Small intestine (tissue), 16 donors: ENCODE measurements at places on chromosomes 3 and 15.

GRCh38 chr15:55673287-55673686 is 69.7 kb downstream of the PRTG start:
- DNase-seq: no peak

DNA sequence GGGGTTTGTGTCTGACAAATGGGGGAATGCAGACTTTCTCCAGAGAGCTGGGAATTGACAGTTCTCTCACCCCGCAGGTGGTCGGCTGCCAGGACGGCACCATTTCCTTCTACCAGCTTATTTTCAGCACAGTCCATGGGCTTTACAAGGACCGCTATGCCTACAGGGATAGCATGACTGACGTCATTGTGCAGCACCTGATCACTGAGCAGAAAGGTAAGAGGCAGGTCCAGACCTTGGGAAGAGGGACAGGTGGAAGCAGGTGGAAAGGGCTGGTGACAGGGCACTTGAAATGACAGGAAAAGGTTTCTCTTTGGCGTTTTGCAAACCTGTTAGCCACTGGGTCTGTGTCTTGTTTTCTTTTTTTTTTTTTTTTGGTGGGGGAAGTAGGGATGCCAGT is 36.6 kb downstream of the IFT122 start:
- no peak for DNase-seq

- DNase-seq: no peak
Measured at GRCh38 chr3:120344349-120344748, 4.8 kb downstream of the LRRC58 start.

DNA sequence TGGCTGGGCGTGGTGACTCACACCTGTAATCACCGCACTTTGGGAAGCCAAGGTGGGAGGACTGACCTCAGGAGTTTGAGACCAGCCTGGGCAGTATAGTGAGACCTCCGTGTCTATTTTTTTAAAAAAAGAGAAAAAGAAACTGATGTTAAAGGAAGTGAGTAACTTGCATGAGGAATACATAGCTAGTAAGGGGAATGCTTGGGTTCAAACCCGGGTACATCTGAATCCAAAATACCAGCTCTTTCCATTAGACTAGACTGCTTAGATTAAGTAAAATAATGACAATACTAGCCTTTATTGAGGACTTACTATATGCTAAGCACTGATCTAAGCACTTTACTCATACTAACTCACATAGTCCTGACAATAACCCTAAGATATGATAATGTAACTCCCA is 22.4 kb downstream of the TM4SF4 start:
- DNase-seq: no peak

DNA sequence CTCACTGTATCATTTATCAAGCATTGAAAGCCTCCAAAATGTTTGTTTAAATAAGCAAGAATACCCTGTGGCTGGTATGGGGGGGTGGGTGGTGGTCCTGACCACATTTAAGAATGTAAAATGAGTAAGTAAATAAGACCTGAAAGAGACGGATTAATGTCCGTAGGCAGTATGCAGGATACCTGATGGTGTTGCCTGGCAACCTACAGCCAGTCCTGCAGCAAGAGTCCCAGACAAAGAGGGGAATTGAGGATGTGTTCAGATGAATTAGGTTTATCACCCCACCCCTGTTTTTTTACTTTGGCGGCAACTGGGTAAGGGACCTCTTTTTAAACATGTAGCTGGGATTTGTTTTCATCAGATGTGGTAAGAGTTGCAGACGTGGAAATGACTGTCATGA is 99.8 kb upstream of the BFSP2 start:
- no peak for DNase-seq

GRCh38 chr3:69847303-69847702 is 108.0 kb downstream of the MITF start:
- DNase-seq: no peak

DNA sequence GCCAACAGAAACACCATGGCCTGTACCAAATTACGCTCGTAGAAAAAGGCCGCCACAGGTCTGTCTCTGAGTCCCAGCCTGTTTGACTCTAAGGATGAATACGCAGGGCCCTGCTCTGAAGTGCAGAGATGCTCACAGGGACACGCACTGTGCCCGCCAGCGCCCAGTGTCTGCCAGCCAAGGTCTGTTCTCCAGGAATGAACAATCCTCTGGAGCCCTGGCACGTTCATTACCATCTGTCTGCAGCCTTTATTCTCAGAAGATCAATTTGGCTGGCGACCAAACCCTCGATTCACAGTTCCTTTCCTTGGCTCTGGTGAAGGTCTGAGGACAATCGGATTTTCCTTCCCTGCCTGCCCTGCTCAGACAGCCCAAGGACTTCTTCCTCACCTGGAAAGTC is 66.3 kb downstream of the NIPA2 start:
- no peak for DNase-seq

GRCh38 chr3:29677421-29677820 is 396.6 kb downstream of the RBMS3 start:
- DNase-seq: no peak

DNA sequence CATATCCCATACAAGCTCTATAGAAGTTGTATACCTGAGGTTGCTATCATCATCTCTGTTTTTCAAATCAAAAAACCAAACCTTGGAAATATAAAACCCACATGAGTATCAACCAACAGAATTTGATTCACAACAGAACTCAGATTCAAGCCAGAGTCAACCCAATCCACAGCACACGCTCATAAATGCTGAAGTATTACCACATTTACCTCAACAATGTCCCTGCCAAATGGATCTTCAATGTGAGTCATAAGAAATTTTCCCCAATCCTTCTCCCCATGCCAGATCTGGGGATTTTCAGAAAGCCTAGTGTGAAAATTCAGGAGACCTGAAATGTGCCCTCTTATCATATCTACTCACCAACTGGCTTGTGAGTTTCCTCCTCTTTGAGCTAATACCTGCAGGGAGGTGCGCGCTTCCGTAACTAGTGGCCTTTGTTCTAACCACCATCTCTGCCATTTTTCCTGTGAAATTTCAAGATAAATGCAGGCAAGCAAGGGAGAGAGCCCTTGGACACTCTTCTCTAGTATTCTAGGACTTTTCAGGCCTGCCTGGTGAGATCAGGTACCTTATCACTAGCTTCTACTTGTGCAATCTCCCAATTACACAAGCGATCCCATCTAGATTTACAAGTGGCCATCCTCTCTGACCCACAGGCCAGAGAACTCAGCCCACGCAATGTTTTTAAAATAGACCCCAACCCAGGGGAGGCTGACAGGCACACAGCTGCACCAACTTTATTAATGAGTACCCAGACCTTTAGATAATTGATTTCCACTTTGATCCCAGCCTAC is 1076.9 kb upstream of the CFAP20DC start:
- no peak for DNase-seq

DNA sequence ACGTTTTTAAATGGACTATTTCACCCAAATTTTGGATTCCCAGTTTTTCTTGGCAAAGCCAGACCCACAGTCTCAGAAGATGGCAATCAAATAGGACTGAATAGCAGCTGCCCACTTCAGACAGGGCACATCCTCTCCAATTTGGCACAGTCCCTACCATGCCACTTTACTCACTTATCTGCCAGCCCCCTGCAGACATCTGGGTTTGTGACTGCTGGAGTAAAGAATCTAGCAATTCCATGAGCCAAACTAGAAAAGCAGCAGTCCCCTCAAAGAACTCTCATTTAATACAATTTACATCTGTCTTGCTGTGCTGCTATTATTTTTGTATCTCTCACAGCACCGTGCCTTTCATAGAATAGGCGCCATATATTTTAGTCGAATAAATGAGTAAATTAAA is 16.0 kb upstream of the LRRN1 start:
- DNase-seq: no peak

GRCh38 chr15:90062973-90063769 is 39.1 kb downstream of the IDH2 start:
- DNase-seq: no peak

DNA sequence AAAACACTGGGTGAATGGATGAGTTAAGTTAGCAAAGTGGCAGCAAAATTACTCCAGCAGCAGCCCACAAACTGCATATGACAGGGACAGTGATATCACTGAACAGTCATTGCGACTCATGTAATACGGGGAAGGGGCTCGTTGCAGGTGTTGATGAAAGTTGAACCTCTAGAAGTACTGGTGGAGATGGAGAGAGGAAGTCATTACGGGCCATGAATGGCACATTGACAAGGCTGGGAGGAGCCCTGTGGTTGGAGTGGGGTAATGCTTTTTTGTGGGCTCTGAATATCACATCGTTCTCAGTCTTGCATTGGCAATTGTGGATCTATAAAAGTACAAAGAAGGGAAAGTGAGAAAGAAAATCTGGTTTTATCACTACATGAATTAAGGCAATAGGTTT is 278.1 kb downstream of the ZPLD1 start:
- no peak for DNase-seq

GRCh38 chr15:44775953-44776352 is 39.6 kb downstream of the TRIM69 start:
- peak; percentile 12 for DNase-seq

GRCh38 chr3:113556946-113557335 is 24.6 kb downstream of the SIDT1 start:
- no peak for DNase-seq

DNA sequence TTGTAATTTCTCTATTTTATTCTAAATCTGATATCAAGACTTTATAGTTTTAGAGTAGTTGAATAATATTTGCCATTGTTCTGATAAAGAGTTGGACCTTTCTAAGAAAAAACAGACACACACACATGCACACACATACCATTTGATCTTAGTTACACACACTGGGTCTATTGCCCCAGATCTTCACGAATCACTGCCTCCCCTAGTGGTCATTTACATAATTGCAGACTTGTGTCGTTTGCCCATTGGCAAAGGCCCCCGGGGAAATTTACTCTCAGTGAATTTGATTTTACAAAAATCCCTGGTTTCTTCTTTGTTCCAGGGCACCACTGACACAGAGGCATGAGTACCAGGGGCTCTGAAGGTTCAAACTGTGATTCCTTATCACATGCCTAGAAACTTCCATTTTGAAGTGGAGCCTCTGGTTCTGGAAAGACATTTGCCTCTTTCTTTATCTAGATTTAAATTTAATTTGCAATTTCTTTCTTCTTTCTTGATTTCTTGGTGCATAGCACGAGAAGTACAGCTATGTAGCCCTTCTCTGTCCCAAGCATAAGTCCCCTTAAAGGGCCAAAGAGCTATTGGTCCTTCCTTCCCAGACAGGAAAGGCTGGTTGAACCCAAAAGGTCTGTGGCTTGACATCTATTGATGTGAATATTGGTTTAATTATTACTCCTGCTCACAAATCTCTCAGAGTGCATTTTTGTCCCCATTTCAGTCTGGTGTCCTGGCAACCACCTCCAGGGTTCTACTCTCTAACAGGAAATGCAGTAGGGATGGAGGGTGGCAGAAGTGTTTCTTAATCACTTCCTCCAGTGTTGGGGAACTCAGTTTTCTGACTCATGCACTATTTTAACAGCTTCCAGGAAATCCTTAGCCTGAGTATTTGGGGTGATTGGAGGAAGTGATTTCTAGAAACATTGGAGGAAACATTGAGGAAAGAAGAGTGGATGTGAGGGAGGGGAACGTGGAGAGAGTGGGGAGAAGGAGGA is 32.4 kb upstream of the SLC6A11 start:
- DNase-seq: peak; percentile 45

DNA sequence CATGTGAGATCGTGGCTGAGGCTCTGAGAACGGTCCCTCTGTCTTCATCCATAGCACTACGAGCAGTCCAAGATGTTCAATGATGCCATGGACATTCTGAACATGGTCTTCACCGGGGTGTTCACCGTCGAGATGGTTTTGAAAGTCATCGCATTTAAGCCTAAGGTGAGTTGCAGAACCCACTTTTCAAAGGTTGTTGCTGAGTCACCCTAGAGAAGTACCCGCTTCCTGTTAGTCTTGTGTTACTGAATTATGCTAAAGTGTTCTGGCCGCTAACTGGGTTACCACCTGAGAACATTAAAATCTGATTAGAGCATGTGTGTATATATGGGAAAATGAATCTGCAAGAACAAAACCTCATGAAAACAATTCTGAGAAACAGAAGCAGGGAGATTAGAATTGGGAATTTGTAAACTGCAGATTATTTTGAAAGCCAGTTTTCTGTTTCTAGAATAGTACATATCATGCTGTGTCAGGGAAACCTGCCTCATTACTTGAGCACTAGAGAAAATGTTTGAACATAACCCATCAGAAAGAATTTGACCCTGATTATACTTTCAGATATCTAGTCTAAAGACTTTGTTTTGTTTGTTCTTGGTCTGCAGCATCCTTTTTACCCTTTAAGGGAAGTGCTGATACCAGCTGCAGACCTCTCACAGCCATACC is 92.6 kb downstream of the CHDH start:
- DNase-seq: peak; percentile 11

GRCh38 chr15:81897057-81897677 is 148.7 kb downstream of the MEX3B start:
- no peak for DNase-seq

GRCh38 chr3:147426931-147427330 is 17.8 kb downstream of the ZIC1 start:
- DNase-seq: no peak

GRCh38 chr3:4823385-4823784 is 155.9 kb upstream of the BHLHE40 start:
- no peak for DNase-seq

- no peak for DNase-seq
Measured at GRCh38 chr3:130640027-130640426, 106.6 kb downstream of the PIK3R4 start.

DNA sequence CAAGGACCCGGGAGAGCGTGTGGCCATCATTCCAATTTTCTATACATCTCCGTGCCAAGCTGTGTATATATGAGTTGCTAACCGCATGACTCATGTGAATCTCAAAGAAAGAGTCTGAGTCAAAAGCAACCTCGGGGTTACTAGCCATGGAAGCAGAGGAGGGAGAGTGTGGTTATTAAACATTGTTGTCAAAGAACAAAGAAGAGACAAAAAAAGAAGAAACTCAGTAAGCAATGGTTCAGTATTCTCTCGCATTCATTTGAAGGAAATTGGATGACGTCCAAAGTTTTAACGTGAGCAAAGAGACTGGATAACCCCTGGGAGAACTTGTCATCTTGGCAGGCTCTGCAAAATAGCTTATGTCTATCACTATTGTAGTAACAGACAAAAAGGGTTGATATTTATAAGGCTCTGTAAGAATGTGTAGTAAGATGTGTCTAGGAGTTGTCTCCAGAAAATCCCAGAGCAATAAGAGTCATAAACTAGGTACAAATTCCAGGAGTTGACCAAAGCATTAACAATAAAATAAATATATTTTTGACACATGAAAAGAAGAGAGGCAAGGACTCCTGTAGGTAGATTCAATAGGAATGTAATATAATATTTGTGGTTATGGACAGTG is 52.8 kb upstream of the GRM7 start:
- no peak for DNase-seq

GRCh38 chr15:31034152-31034551 is 42.7 kb upstream of the MTMR10 start:
- no peak for DNase-seq

GRCh38 chr15:30974112-30974511 is 17.3 kb downstream of the MTMR10 start:
- DNase-seq: no peak

DNA sequence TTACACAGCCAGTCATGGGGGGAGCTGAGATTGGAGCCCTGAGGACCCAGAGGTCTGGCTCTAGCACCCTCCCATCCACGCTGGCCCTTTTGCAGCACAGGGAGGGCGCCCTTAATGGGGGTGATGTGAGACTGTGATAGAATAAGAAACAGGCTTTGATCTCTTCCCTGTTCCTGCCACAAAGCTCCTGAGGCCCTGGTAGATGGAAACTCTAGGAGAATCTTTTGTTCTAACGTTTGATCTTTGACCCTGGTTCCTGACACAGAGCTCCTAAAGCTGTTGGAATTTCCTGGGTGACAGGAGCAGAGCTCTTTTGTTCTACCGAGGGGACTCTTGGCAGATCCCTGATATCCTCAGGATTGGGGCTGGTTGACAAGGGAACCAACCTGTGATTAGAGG is 1.2 kb upstream of the UROC1 start:
- no peak for DNase-seq

GRCh38 chr3:158849757-158850156 is 47.9 kb downstream of the MFSD1 start:
- no peak for DNase-seq
